Activated CD8-positive, alpha-beta T cell treated with anti-CD3 and anti-CD28 coated beads for 36 hours (primary cell): ENCODE measurements at places on chromosomes 3 and 15. TPM values are rescaled to one million over a fixed set of nuclear protein-coding genes. Genes with fewer than 3 reads are reported as not detected.

- H3K36me3 ChIP-seq: peaks cover 17% of the 10 kb centered on the region
- H3K4me1 ChIP-seq: peaks cover 67% of the 10 kb centered on the region
- no peak overlapping the region for H3K4me3 ChIP-seq
- peak overlapping the region; percentile 17 for H3K27ac ChIP-seq
Measured at GRCh38 chr3:47156396-47156795, 7.5 kb downstream of the SETD2 start.

DNA sequence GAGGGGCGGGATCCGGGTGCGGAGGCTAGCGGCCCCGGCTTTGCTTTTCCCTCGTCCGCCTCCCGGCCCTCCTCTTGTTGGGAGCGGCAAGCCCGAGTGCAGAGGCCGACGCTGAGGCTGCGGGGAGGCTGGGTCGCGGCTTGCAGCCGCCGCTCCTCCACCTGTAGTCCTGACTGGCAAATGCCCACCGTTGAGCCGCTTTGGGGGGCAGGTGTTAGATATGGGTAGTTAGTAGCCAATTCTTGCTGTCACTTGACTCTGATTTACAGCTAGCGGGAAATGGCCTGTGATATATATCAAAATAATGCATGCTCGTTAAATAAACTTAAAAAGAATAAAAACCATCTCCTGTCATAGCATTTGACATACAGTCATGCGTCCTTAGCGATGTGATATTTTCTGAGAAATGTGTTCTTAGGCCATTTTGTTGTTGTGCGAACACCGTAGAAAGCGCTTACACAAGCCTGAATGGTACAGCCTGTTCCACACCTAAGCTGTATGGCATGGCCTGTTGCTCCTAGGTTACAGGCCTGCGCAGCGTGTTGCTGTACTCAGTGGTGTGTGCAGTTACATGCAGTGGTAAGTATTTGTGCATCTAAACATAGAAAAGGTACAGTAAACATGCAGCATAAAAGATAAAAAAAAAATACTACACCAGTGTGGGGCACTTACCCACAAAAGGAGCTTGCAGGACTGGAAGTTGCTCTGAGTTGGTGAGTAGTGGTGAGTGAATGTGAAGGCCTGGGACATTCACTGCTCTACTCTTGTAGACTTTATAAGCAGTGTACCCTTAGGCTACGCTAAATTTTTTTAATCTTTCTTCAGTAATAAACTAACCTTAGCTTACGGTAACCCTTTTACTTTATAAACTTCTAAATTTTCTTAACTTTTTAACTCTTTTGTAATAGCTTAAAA lies 873 bp downstream of the CAPN7 start:
- H3K27me3 ChIP-seq: no peaks in the 10 kb centered on the region
- H3K4me1 ChIP-seq: peaks cover 21% of the 10 kb centered on the region
- DNase-seq: peak; percentile 42
- H3K27ac ChIP-seq: peak overlapping the region; percentile 84
- peak overlapping the region; percentile 78 for H3K4me3 ChIP-seq
- H3K36me3 ChIP-seq: peaks cover 5% of the 10 kb centered on the region

DNA sequence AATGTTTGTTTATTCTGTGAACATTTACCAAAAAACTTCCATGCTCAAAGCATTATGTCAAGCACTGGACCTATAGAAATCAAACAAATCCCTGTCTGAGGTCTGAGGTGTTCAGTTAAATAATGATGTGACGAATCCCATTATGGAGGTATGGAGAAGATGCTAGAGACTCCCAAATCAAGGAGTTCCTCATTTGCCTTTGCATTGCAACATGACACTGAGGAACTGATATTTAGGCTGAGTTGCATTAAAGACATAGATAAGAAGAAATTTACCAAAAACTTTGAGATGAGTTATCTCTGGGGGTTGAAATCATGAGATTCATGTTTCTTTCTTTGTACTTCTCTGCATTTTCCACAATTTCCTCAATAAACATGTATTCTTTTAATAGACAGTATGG lies 16.0 kb downstream of the CD200 start:
- H3K27me3 ChIP-seq: no peaks in the 10 kb centered on the region
- H3K4me3 ChIP-seq: no peak overlapping the region
- H3K36me3 ChIP-seq: peaks cover 82% of the 10 kb centered on the region
- peaks cover 21% of the 10 kb centered on the region for H3K4me1 ChIP-seq
- no peak overlapping the region for H3K27ac ChIP-seq
- no peak for DNase-seq

The ANKRD34C gene
- total RNA-seq: not detected

- peak; percentile 97 for DNase-seq
- peak within 1 kb of the TSS; percentile 96 for H3K27ac ChIP-seq
- peaks cover 14% of the 10 kb centered on the region for H3K36me3 ChIP-seq
- no peaks in the 10 kb centered on the region for H3K27me3 ChIP-seq
Measured at GRCh38 chr3:42581709-42582473, at the start of gene SEC22C. SEC22C (minus strand) TSS chr3:42581967; CDS start chr3:42569046, 12,921 bp downstream.

GRCh38 chr3:104040896-104041295 lies 1325.8 kb upstream of the ALCAM start:
- no peak overlapping the region for H3K4me3 ChIP-seq
- no peaks in the 10 kb centered on the region for H3K27me3 ChIP-seq
- no peaks in the 10 kb centered on the region for H3K36me3 ChIP-seq
- no peak for DNase-seq
- H3K4me1 ChIP-seq: no peaks in the 10 kb centered on the region

The PLSCR4 gene
- not detected for total RNA-seq

DNA sequence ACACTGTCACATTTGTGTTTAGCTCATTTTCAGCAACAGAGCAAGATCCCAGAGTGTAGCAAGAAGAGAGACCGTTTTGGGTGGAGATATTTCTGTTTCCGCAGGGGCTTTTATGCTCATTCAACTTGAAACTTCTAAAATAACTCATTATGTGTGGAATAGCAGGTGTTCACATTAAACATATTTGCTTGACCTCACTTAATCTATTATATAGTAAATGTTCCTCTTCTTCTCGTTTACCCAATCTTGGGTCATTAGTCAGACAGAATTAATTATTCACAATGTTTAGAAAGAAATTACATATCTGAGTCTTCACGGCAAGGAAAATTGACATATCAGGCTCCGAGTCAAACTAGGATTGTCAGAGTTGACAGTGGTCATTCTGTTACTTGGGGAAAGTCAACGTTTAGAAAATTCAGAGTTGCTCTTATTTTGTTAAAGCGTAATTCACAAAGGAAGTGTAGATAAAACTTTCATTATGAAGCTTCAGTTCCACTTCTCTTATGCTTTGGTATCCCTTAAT lies 222.9 kb downstream of the TPRG1 start:
- H3K27ac ChIP-seq: peak overlapping the region; percentile 4
- H3K36me3 ChIP-seq: no peaks in the 10 kb centered on the region
- H3K4me1 ChIP-seq: peaks cover 7% of the 10 kb centered on the region
- H3K4me3 ChIP-seq: no peak overlapping the region

The MYH15 gene
- total RNA-seq: 0.07 TPM

The FGD5 gene
- total RNA-seq: not detected

DNA sequence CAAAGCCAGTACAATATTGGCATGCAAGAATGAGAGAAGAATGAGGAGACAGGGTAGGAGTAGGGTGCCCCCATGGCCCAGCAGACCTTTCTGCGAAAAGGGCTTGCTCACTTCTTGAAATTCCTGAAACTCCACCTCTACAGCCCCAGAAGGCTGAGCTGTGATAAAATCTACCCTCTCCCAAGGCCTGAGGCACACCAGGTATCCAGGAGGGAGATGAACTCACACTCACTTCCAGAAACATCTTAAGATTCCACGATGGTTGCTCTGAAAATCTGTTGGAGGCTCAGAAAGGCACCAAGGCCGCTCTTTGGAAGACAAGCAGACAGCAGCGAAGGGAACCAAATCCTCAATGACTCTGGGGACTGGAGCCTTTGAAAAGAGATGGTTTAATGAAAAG lies 297.5 kb downstream of the UACA start:
- H3K36me3 ChIP-seq: no peaks in the 10 kb centered on the region
- no peak for DNase-seq
- H3K4me1 ChIP-seq: peaks cover 4% of the 10 kb centered on the region
- H3K4me3 ChIP-seq: no peak overlapping the region

The IL12A gene
- not detected for total RNA-seq

The SCAP gene
- 45.1 TPM for total RNA-seq

The NDUFB5 gene
- total RNA-seq: 110 TPM

DNA sequence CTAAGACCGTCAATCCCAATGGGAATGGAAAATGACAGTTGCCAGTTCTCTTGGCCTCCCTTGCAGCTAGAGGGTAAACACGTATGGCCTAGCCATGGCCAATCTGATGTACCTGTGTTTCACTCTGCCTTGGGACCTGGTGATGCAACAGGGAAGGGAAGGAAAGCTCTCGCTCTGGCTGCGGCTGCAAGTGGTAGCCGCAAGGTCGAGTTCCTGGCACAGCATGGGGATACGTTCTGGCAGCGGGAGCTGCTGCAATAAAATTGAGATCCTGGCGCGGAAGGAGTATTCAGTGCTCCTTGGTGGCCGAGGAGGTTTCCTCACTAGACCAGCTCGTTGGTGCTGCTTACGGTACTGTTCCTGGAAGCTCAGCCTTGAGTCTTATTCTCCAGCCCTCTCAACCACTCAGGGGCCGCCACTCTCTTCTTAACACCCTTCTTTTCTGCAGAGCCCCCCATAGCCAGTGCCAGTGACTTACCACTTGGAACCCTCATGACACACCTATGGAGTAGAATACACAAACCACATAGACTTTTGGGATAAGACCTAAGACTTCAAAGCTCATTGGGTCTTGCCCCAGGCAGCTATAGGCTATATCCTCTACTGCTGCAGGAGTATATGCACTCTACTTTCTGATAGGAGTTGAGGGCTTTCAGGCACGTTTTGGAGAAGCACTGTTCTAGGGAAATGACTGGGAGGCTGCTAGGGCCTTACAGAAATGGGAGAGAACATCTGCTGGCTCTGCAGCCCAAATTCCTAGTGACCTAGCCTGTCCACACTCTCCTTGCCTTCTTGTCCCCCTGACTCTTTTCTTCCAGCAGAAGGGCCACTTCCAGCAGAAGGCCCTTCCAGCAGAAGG lies 2.7 kb downstream of the KY start:
- no peak overlapping the region for H3K4me3 ChIP-seq
- no peaks in the 10 kb centered on the region for H3K36me3 ChIP-seq
- H3K27me3 ChIP-seq: peaks cover 16% of the 10 kb centered on the region
- H3K27ac ChIP-seq: no peak overlapping the region

DNA sequence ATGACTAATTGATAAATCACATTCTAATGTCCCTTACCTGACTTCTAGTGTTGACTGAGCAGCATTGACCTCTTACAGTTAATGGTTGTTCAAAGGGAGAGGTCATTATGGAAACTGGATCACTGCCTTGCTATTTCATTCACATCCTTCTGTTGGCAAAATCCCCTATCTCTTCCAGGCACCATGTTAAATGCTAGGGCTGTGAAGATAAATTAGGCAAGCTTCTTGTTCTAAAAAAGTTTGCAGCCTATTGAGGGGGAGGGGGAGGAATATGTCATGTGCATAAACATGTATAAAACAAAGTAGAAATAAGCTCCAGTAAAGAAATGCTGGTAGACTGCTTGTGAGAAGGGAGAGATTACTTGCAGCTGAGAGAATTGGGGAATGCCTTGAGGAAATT lies 84.8 kb upstream of the MLF1 start:
- no peak overlapping the region for H3K4me3 ChIP-seq
- no peak overlapping the region for H3K27ac ChIP-seq
- no peaks in the 10 kb centered on the region for H3K36me3 ChIP-seq
- no peaks in the 10 kb centered on the region for H3K27me3 ChIP-seq
- no peaks in the 10 kb centered on the region for H3K4me1 ChIP-seq

DNA sequence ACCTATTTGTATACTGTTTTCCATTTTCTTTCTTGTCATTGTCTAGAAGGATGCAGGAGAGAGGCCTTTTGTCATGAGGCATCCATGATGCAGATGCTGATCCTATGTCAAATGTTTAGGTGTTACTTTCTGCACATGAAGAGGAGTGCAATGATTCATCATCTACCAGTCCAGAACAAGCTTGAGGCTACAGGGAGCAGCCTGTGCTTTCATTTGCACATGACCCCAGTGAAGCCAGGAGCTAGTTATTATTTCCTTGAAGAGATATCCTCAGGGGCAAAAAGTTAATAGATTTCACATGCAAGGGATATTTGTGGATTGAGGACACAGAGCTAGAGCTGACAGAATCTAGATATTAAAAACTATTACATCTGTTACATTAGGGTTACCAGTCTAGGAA lies 204.4 kb upstream of the TGFBR2 start:
- no peaks in the 10 kb centered on the region for H3K36me3 ChIP-seq
- no peaks in the 10 kb centered on the region for H3K27me3 ChIP-seq
- DNase-seq: no peak
- no peak overlapping the region for H3K4me3 ChIP-seq
- H3K27ac ChIP-seq: no peak overlapping the region

The CPNE9 gene
- not detected for total RNA-seq

DNA sequence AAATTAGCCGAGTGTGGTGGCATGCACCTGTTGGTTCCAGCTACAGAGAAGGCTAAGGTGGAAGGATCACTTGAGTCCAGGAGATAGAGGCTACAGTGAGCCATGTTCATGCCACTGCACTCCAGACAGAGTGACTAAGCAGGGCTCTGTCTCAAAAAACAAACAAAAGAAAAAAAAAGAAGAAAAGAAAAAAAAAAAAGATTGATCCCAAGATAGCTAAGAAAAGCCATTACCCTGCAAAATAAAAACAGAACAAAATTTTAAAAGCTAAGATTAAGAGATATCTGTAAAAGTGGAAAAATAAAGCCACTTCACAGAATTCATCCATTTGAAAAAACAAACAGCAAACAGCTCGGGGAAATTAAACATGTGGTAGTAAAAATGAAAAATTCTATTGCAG lies 23.8 kb downstream of the LRRC2 start:
- H3K4me1 ChIP-seq: peaks cover 40% of the 10 kb centered on the region
- DNase-seq: no peak

DNA sequence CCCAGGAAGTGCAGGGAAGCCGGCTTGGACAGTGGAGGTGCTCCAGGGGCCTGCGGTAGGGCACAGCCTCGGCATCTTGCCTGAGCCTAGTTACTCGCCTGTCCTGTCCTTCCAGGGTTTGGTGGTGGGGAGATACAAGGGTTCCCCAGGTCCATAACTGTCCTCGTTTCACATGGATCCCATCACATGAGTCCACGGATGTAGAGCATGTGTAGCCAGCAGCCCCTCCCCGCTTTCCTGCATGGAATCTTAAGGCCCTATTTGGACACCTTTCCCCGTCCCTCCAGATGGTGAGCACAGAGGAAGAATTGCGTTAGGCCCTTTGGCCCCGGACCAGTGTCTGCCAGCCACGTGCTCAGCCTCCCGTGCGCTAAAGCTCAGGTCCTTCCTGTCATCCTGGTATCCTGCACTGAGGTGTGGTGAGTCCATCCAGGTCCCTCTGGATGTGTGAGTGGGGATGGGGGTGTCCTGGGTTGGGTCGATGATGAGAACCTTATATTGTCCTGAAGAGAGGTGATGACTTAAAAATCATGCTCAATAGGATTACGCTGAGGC lies 230.4 kb downstream of the SNRPN start:
- no peak for DNase-seq
- no peak overlapping the region for H3K4me3 ChIP-seq
- no peaks in the 10 kb centered on the region for H3K27me3 ChIP-seq
- H3K36me3 ChIP-seq: no peaks in the 10 kb centered on the region

DNA sequence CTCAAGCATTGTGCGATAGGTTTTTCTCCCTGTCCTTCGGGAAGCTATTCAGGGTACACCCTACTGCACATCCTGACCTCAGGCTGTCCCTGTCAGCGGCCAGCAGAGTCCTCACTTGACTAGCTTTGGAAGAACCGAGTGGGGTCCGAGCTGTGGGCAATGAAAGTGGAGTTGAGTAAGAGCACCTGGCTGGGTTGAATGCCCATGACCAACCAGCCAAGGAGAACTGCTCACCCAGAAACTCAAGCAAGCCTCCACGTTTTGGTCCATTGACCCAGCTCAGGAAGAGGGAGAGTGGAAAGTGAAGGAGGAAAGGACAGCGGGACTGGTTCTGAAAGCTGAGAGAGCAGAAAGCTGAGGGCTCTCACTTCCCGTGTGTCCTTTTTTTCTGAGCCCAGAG lies 36.0 kb upstream of the HDGFL3 start:
- H3K27ac ChIP-seq: no peak overlapping the region
- DNase-seq: no peak
- H3K4me1 ChIP-seq: no peaks in the 10 kb centered on the region
- H3K4me3 ChIP-seq: no peak overlapping the region
